ENCODE measurements at places on chromosomes 5 and 9. TPM values are rescaled to one million over a fixed set of nuclear protein-coding genes. Genes with fewer than 3 reads are reported as not detected.

Gene PPP3R2
- total RNA-seq, result not detected

Gene TEK
- total RNA-seq, result 0.51 TPM

Gene SH3GL2
- under 0.01 TPM for total RNA-seq

Gene PKD2L2
- total RNA-seq, result 0.26 TPM

Gene LHX3
- not detected for total RNA-seq

Gene NME5
- total RNA-seq, result 2.5 TPM

Gene GALNT12
- total RNA-seq, result 18.2 TPM

Gene TRAF2
- 8.0 TPM for total RNA-seq

Gene C8G
- total RNA-seq, result 1.2 TPM

Gene SURF6
- 6.7 TPM for total RNA-seq

Gene CCL27
- total RNA-seq, result not detected
